ENCODE measurements at places on chromosomes 2 and 18. TPM values are rescaled to one million over a fixed set of nuclear protein-coding genes. Genes with fewer than 3 reads are reported as not detected.

Gene ATOH8
- 13.2 TPM for total RNA-seq

DNA sequence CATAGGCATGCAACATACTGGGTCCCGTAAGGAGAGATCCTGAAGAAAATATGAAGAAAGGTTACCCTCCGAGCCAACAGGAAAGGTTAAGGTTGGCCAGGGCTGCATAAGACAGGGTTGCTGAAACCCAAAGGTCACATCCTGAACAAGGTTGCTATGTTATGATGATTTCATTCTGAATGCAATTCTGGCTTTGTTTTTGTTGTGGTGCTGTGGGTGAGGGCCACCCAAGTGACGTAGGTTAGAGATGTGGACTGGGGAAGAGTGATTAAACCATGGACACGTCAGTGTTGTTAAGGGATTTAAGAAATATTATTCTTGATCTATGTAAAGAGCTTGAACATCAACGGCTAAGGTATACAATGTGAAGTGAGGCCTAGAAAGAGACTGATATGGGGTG lies 60.0 kb downstream of the ZEB2 start:
- DNase-seq = no peak

- peak; percentile 42 for DNase-seq
Observed at GRCh38 chr2:158668001-158668765, 126.9 kb upstream of the DAPL1 start.

DNA sequence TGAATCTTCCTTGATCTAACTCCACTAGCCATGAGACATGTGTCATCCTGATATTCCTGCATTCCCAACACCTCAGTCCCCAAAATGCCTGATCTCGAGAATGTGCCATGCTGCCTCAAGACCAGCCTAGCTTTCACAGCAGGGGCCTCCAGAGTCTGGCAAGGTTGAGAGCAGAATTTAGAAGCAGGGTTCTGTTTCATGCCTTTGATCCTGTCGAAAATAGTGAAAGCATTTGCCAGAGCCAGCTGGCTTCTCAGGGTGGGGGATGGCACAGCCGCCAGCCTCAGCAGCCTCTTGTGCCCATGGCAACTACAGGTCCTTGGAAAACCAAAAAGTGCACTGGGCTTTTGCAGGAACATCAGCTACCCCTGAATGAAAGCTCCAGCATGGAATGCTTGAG lies 143.5 kb downstream of the RTN4 start:
- peak; percentile 90 for DNase-seq

Gene UGT1A4
- not detected for total RNA-seq

DNA sequence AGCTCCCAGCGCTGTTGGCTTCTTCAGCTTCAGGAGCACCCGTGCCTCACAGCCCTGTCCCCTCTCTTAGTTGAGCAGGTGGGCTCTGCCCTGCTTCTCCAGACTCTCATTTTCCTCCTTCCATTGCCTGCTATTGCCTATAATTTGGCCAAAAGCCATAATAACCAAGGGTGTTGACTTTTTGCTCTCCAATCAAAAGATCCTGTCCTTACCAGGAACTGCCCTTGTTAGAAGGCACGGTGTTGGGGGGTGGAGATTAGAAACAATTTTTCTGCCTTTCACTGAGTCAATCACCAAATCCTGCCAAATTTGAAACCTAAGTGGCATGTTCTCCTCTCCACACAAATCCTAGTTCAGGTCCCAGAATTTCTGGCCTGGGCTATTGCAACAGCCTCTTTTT lies 16.7 kb upstream of the PDIA6 start:
- DNase-seq = no peak

GRCh38 chr2:15050483-15050882 lies 418.0 kb downstream of the LRATD1 start:
- DNase-seq = no peak

GRCh38 chr18:63617049-63617914 lies 26.8 kb downstream of the SERPINB4 start:
- no peak for DNase-seq

DNA sequence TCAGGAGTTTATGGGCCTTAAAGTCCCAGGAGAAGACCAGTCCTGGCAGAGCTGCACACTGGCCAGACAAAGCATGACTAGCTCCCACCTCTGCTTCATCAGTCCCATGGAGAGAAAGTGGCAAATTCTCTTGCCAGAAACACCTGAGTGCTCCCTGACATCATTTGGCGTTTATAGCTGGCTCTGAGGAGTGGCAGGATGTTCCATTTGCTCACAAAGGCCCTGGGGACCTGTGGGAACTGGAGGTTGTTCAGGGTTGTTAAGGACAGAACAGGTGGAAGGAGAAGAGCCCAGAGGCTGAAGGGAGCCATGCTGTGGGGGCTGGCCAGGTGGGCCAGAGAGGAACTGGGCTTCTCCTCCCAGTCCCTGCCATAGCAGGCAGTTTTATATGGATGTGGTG lies 56.1 kb downstream of the RPL37A start:
- peak; percentile 33 for DNase-seq

- peak; percentile 72 for DNase-seq
Observed at GRCh38 chr2:226791056-226791486, 8.5 kb downstream of the IRS1 start.

DNA sequence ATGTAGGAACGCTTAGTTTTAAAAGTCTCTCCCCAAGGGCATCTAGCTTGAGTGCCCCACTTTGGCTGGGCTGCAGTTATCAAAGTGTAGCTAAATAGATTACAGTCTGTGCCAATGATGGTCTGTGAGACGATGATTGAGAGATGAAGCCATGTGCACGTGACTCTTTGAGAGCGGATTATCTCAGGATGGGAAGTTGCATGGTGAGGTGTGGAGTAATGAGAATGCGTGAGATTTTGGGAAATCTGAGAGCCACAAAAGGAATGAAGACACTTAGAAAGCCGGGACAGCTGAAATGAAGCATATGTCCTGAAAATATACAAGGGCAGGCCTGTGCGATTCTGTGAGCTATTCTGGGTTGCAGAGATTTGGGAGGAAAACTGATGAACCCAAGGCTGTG lies 370.0 kb downstream of the TGIF1 start:
- no peak for DNase-seq

DNA sequence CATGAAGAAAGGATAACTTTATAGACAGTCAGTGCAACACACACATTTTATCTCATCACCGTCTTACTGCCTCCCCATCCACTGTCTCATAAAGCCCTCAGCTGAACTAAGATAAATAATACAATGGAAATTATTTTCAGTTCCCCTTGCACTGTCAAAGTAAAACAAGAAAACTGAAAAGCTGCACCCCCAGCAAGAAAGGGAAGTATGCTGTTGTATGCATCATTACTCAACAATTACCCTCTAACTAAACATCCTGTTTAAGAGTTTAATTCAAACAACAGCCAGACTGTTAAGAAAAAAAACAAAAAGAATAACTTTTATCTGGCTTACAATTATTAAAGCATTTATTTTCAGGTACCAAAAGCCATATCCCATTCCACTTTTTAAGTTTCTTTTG lies 25.0 kb downstream of the MPPE1 start:
- DNase-seq = no peak

Gene ANKRD30B
- total RNA-seq = 3.0 TPM

DNA sequence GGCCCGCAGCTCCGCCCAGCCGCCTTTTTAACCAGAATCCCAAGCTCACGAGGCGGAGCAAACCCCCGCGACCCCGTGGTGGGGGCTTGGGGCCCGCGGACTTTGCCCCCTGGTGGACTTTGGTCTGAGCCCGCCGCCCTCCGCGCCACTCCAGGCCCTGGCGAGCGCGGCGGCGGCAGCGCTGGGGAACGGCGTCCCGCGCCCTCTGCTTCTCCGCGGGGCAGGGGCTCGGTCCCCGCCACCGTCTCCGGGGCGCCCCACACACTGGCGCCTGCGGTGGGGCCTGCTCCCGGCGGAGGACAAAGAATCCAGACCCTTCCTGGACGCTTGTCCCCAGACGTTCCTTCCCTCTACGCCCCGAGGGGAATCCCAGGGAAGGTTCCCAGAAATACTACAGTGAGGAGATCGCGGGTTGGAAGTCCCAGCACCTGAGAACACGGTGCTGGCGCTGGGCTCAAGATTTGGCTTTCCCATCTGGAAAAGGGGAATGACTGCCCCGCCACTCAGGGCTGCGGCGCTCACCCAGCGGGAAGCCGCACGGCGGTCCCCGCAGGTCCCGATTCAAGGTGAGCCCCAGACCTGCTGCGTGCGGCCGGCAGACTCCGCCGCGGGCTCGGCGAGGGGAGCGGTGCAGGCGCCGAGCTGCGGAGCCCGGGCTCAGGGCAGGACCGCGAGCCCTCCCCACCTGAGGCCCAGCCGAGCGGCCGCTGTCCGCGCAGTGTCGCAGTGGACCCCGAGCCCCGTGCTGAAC lies at the start of gene HAAO:
Gene HAAO, minus strand, starts transcription at position 1 of the 751 bp plus-strand sequence. CDS start 47 bp downstream, outside the sequence.
- DNase-seq = no peak

DNA sequence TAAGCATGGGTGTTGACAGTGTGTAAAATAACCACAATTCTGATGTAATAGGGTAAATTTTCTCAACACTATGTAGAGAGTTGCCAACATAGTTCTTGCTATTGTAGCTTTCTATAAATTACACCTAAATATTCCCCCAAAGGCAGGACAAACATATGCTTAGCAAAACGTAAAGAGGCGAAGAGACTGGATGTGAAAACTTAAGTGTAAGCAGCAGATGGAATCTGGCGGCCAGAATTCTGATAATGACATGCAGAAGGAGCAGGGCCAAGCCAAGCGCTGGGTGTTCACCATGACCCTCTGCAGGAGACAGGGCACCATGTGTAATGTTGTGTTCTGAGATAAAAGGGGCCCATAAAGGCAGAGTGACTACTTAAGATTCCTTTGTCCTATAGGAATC lies 105.2 kb upstream of the ZNF521 start:
- DNase-seq = no peak

Gene UGT1A10
- not detected for total RNA-seq

DNA sequence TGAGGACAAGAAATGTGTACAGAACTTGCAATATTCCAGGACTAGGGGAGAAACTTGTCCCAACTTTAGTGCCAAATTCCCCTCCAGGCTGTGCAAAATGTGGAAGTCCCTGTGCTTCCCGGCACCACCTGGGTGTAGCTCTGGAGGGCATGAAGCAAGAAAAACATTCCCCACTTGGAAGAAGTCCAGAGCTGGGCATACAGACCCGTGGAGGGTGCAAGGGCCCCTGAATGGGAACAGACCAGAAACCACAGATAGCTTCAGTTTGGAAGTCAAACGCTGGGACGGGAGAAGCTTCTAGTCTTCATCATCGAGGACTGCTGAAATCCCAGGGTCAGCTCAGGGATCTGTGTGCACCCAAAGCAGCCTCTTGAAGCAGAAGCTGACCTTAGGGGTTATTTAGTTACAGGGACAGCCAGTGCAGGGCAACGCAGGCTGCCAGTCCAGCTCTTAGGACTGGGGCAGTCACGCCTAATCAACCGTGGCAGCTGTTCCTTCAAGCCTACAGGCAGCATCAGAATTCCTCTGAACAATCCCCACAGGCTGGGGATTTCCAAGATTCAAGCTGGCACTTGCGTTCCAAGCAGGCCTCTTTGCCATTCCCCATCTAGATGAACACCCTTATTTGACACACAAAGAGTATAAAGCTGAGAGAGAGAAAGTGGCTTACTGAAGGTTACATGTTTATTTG lies 269.4 kb downstream of the LOXHD1 start:
- no peak for DNase-seq

Gene LDLRAD4
- 81.6 TPM for total RNA-seq

DNA sequence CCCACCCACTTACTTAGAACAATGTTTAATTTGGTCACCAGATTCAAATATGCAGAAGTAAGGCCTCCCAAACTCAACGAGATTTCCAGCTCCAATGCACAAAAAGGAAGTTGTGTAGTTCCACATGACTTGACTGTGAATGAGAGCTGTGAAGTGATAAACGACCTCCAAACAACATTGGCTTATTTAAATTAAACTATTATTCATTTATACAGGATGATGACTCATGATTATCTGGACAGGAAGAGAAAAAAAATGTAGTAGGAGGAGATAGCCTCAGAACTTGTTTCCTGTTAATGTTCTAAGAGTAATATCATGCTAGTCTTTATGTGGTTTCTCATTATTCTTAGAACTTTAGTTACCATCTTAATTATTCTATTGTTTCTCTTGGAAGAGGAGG lies 237.3 kb downstream of the C1D start:
- no peak for DNase-seq

Gene HOXD1
- total RNA-seq = not detected

Gene FZD7
- 48.7 TPM for total RNA-seq

- DNase-seq = no peak
Observed at GRCh38 chr18:47191961-47192360, 15.8 kb upstream of the IER3IP1 start.

Data from cerebellum (tissue), 4 donors.